ENCODE measurements at places on chromosomes 16 and 17.

DNA sequence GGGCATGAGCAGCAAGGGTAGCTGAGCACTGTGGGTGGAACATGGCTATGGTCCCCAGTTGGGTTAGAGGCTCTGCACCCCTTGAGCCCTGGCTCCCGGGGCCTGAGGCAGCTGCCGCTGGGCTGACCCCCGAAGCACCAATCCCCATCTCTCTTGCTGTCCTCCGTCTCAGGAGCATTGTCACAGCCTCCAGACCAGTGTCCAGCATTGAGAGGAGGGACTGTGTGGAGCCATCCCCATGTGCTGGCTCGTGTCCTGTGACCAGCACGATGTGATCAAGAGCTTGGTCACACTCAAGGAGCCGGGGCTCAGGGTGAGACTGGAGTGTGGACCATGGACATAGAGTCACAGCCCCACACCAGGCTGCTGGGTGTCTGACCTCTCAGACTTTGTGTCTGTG, 2.9 kb downstream of the SMTNL2 start:
- no peak for DNase-seq

DNA sequence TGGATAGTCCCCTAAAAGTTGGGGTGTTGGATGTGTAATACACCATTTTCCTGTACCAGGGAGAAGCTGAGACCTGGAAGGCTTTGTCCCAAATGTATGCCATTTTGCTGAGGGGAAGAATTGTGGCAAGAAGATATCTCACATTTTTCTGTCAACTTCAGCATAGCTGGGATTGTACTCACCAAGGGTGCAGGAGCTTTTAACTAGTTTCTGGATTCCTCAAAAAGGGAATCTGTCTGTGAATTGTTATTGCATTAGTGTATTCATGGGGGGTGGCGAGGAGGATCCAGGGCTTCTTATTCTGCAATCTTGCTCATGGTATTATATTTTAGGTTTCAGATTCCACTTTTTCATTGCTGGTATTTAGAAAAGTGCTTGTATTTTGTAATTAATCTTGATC, 208.2 kb upstream of the MYOCD start:
- DNase-seq = no peak

GRCh38 chr16:86366481-86366880, 143.8 kb upstream of the FOXF1 start:
- DNase-seq = no peak

- no peak for DNase-seq
These were observed 67.2 kb downstream of the CDH8 start for GRCh38 chr16:61969077-61969382.

GRCh38 chr16:27982184-27982583, 81.3 kb downstream of the GSG1L start:
- DNase-seq = peak; percentile 27

DNA sequence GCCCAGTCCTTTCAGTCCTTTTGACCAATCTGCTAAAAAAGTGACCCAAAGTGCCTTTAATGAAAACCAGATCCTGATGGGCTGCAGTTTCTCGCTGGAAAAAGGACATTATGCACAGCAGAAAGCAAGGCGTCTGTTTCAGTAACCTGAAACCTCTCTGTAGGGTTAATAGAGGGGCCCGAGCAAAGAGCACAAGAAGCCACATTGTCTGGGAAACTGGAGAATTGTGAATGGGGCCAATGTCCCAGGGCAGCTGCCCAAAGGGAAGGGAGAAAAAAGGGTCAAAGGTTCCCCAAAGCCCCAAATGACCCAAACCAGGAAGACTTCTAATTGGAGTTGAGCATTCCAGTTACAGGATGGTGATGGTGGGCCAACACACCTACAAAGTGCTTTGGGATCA, 3.0 kb downstream of the OTOA start:
- no peak for DNase-seq

GRCh38 chr17:51500454-51500853, 240.1 kb downstream of the UTP18 start:
- no peak for DNase-seq

- DNase-seq = peak; percentile 50
These were observed 58.3 kb downstream of the SPACA3 start for GRCh38 chr17:33049781-33050414.

- DNase-seq = no peak
These were observed 98.3 kb downstream of the N4BP1 start for GRCh38 chr16:48511716-48512115.

DNA sequence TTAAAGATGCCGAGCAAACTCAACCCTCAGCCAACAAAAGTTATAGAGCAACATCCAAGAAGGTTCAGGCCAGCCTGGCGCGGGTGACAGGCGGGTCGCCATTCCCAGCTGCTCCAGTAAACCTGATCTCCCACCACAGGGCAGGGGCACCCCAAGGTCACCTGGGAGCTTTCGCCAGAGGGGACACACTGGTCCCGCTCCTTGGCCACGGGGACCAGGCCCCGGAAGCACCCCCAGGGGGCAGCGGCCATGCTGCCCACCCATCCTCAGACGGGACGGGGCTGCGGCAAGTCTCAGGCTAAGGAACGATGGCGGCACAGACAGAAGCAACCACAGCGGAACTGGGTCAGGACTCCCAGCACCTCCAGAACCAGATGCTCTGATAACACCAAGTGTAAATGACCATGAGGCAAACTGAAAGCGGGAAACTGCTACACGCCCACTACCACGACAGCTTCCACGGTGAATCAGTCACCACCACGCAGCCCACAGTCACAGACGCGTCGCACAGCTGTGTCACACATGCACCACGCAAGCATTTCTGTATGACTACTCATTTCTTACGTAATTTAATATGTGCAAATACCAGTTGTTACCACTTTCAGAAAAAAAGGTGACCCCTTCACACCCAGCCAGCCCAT, 14.1 kb upstream of the CCDC154 start:
- DNase-seq = peak; percentile 65

DNA sequence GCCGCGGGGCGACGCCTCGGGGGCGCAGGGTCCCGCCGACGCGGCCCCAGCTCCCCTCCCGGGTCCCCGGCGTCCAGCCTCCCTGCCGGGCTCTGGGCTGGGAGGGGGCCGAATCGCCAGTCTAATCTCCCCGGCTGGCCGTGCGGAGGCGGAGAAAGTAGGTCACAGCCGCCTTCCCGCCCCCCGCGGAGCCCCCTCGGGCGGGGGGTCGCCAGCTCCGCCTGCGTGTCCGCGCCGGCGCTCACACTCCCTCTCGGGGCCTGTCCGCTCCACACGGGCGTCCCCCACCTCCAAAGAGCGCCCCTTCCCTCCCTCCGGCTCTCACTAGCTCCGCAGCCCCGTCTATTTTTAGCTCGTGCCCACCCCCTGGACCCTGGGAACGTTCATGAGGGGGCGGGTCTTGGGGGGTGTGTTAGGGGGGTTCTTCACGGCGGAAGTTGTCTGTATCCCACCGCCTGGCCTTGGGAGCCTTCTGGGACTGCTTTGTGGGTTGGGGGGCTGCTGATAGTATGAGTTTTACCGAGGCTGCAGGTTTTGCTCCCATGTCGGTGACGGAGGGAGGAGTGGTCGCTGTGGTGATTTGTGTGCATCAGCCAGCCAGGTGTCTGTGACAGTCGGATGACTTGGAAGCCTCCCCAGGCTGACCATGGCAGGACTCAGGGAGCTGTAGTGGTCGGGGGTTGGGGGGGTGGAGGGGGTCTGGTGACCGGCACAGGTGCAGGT, 1.1 kb downstream of the ATP1B2 start:
- DNase-seq = no peak

DNA sequence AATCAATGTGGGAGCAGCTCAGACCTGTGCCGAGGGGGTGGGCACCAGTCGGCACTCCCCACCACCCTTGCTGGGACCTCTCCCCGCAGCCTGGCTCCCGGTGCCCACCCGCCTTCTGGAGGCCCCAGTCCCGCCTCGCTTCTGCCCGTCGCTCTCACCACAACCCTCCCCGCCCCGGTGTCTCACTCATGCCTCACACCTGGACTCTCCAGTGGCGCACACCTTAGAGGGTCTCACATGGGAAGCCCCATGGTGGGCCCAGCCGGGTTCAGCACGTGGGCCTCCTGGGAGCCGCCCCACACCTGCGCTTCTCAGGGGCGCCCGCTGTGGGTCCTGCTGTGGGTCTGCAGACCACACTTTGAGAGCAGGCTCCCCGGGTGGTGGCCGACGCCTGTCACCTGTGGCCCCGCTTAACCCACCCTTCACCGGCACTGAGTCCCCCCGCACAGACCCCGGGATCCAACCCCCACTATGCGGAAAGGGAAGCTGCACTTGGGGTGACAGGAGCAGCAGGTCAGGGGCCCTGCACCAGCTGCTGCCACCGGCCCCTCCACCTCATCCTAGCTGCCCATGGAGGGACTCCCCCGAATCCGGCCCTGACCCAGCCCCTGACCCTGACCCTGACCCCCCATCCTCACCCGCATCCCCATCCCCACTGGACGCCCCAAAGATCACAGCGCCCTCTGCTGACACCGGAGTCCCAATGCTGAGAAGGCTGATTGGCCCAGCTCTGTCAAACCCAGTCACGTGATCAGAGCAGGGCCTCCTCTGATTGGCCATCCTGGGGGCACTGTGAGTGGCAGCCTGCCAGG, 27.4 kb upstream of the SLC38A10 start:
- peak; percentile 78 for DNase-seq

GRCh38 chr17:811051-811784, 29.1 kb downstream of the MRM3 start:
- no peak for DNase-seq

GRCh38 chr16:3009568-3010390, 2.9 kb upstream of the CLDN9 start:
- no peak for DNase-seq

DNA sequence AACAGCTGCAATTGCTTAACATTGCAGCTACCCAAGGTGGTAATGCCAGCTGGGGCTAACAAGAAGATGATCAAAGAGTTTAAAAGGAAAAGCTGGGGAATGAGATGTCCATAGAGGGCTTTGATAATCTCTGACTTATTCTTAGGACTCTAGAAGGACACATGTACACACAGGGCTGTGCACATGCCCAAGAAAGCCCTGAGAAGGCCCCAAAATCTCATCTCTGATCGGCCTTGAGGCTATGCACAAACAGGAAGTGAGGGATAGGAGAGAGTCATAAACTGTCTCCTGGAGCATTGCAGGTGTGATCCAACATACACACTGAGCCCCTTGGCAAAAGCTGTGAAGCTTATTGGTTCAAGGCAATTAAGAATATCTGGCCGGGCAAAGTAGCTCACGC, 17.2 kb upstream of the RABEP1 start:
- DNase-seq = no peak

DNA sequence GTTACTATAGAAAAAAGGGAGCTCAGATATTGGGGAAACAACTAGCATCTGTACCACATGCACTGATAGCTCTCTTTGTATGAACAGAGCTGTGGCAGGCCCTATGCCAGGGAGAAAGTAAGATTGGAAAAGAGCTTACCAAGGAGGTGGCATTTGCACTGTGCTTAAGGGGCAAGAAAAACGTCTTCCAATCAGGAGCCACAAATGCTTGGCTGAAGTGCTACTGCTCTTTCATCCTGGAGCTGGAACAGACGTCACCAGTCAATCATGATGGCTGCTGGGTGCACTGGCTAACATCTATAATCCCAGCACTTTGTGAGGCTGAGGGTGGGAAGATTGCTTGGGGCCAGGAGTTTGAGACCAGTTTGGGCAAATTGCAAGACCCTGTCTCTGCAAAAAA, 218.5 kb downstream of the SEC14L1 start:
- no peak for DNase-seq

GRCh38 chr16:75252946-75253911, 1.8 kb upstream of the BCAR1 start:
- DNase-seq = no peak

- no peak for DNase-seq
These were observed 55.5 kb downstream of the COX10 start for GRCh38 chr17:14124854-14125253.

- DNase-seq = peak; percentile 72
These were observed 13.2 kb upstream of the CLUH start for GRCh38 chr17:2724784-2725164.

- peak; percentile 27 for DNase-seq
These were observed 6.0 kb downstream of the HAGHL start for GRCh38 chr16:732936-733335.

GRCh38 chr17:68576137-68576536, 25.0 kb downstream of the FAM20A start:
- DNase-seq = no peak
